ENCODE measurements at places on chromosomes 11 and 22.
A peak's percentile ranks its signal among the peaks of the same experiment; 100 is the strongest.

- no peak for DNase-seq
These were observed 12.4 kb downstream of the SLC25A18 start for GRCh38 chr22:17575681-17576080.

GRCh38 chr11:16394947-16395346, 38.6 kb upstream of the SOX6 start:
- no peak for DNase-seq

DNA sequence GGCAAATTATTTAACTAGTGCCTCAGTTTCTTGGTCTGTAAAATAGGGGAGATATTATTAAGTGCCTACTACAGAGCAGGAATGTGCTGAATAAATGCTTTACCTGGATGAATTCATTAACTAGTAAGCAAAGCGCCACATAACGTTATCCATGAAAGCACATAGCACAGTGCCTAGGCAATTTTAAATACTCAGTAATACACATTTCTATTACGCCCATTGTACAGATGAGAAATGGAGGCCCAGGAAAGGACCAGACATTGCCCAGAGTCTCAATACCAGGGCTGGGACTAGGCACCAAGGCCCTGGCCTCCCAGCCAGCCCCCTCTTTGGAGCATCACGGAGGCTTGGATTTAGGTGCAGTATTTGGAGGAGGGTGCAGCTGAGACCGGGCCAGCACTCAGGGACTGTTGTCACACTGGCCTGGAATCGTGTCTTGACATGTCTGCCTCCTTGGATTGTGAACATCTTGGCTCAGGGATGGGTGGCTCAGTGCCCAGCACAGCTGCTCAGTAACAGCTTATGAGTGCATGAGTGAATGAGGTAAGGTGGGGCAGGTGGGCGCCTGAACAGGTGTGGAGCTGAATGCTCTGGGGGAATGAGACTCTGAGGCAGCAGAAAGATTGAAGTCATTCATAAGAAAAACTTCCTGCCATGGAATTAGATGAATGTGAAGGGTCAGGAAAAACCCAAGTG, 42.1 kb upstream of the TPBGL start:
- no peak for DNase-seq

GRCh38 chr11:69646493-69647389, 5.8 kb downstream of the CCND1 start:
- no peak for DNase-seq

- DNase-seq, result no peak
These were observed 69.4 kb upstream of the SC5D start for GRCh38 chr11:121223161-121223560.

DNA sequence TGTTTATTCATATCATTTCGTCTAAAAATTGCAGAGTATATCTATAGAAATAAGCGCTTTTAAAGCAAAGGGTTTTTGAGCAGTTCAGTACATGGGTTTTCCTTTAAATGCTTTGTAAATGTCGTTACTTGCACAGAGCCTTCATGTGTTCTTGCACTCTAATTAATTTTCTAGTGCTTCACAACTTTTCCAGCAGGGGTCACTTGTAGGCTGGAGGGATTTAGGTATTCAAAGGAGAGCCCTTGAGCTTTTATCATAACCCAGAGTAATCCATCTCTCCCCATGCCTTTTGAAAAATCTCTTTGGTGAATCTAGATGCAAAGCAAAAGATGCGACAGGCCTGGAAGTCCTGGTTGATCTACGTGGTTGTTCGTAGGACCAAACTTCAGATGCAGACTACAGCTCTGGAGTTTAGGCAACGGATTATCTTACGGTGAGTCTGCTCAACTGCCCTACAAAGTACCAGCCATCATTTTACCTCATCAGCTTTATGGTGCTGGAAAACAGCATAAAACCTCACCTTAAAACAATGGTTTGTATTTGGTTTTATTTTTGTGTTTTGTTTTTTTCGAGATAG, 60.4 kb downstream of the SFI1 start:
- DNase-seq, result peak; percentile 61

DNA sequence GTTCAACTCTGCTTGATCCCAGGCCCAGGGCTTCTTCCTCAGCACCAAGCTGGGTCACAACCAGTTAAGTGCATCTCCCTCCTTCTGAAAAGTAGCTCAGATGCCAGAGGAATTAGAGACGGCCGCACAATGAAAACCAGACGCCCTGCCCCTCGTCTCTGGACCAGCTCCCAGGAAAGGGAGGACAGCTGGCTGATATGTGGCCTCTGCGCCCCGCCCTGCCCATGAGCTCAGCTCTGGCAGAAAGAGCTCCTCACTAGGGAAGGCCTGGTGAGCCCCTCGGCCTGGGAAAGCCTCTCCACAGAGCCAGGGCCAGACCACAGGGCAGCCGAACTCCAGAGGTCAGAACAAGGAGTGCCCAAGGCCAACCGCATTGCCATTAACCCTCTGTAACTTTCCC, 18.1 kb upstream of the SCGB1A1 start:
- DNase-seq, result no peak

- DNase-seq, result no peak
These were observed 11.1 kb upstream of the FXYD6 start for GRCh38 chr11:117887431-117888138.
